Cardiac muscle cell (in vitro differentiated cells and primary cell): ENCODE measurements at places on chromosomes 13 and 19. TPM values are rescaled to one million over a fixed set of nuclear protein-coding genes. Genes with fewer than 3 reads are reported as not detected.

GRCh38 chr13:99605420-99606323, 104.4 kb downstream of the TM9SF2 start:
- peak; percentile 52 for DNase-seq

- DNase-seq: no peak
Observed at GRCh38 chr19:50341091-50341564, 12.0 kb upstream of the KCNC3 start.

- no peak for DNase-seq
Observed at GRCh38 chr19:19111967-19112580, 26.2 kb downstream of the TMEM161A start.

- DNase-seq: no peak
Observed at GRCh38 chr19:29492769-29493168, 33.0 kb upstream of the VSTM2B start.

GRCh38 chr19:1278713-1279660, 3.7 kb downstream of the FAM174C start:
- no peak for DNase-seq

GRCh38 chr13:76878043-76878442, 8.2 kb downstream of the KCTD12 start:
- DNase-seq: no peak

DNA sequence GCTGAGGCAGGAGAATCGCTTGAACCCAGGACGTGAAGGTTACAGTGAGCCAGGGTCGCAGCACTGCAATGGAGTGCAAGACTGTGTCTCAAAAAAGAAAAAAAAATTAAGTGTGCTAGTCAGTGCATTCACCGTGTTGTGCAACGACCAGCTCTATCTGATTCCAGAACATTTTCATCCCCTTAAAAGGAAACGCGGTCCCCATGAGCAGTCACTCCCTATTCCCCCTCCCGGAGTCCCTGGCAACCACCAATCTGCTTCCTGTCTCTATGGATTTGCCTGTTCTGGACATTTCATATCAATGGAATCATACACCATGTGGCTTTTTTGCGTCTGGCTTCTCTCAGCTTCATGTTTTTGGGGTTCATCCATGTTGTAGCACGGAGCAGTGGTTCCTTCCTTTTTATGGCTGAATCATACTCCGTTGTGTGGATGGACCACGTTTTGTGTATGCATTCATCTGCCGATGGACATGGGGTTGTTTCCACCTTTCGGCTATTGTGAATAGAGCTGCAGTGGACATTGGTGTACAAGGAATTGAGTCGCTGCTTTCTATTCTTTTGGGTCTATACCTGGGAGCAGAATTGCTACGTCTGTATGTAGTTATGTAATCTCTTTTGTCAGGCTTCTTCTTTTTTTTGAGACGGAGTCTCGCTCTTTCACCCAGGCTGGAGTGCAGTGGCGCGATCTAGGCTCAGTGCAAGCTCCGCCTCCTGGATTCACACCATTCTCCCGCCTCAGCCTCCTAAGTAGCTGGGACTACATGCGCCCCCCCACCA, 19.8 kb downstream of the MYO9B start:
- peak; percentile 98 for DNase-seq

GRCh38 chr19:41701401-41702075, 6.9 kb upstream of the CEACAM5 start:
- no peak for DNase-seq

DNA sequence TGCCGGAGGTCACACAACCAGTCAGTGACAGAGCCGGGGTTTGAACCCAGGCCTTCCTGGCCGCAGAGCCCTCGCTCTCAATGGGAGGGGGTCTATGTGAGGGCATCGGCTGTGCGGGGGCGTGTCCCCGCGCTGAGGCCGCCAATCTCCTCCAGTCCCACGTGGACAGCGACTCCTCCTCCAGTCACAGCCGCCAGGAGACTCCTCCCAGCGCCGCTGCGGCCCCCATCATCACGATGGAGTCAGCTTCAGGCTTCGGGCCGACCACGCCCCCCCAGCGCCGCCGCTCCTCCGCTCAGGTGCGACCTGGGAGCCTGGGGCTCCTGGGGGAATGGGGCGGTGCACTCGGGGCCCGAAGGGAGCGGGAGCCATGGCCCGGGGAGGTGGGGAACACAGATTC, 6.0 kb downstream of the SPRED3 start:
- peak; percentile 27 for DNase-seq

- no peak for DNase-seq
Observed at GRCh38 chr19:39074942-39075341, 9.2 kb upstream of the ACP7 start.

DNA sequence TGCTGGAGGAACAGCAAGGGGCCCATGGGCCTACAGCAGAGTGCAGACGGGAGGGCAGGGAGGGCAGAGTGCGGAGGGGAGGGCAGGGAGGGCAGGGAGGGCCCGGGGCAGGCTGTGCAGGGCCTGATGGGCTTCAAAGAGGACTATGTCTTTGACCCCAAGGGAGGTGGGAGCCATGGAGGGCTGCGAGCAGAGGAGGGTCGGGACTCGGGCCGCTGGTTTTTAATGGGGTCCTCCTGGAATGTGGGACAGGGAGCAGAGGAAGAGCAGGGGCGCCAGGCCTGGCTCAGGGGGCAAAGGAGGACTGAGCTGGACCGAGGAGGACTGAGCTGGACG, 3.6 kb downstream of the PIP5K1C start:
- no peak for DNase-seq

DNA sequence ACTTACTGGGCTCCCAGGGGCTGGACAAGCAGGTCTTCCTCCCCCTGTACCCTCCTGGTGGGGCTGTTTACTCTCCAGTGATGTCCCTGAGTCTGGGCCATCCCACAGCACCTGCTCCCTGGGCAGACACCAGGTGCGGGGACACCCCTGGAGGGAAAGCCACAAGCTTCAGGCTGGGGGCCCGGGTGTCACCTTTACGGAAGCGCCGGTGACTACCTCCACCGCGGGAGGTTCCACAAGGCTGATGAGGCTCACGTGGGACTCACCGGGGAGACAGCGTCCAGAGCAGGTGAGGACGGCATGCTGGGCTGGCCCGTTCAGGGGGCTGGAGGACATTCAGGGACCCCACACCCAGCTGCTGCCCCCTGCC, 24.9 kb downstream of the NFILZ start:
- DNase-seq: no peak

DNA sequence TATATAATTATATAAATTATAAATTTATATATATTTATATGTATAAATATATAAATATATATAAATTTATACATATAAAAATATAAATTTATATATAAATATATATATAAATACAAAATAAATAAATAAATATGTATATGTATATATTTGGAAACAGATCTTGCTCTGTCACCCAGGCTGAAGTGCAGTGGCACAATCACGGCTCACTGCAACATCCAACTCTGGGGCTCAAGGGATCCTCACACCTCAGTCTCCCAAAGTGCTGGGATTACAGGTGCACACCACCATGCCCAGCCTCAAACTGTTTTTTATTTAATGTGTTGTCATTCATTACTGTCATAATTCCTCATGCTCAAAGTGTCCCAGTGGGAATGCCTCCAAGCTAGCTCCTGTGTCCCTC, 25.2 kb upstream of the PDCD5 start:
- no peak for DNase-seq

- DNase-seq: no peak
Observed at GRCh38 chr19:16670291-16670690, 9.4 kb downstream of the TMEM38A start.

GRCh38 chr13:68170961-68171360, 940.8 kb upstream of the PCDH9 start:
- no peak for DNase-seq

GRCh38 chr13:86438034-86438433, 638.8 kb upstream of the SLITRK6 start:
- DNase-seq: no peak

DNA sequence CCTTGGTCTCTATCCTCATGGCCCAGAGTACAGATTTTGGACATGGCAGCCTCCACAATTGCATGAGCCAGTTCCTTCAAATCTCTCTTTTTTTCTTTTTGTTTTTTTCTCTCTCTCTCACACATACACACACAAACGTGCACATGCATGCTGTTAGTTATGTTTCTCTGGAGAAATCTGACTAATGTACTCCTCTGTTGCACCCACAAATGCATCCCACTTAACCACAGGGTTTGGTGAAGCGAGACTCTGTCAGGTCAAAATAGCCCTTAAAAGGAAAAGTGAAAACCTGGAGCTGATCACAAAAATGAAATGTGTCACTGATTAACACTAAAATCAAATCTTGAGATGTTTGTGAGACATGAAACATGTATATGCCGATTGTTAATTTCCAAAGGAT, 374.6 kb upstream of the ARGLU1 start:
- DNase-seq: no peak

DNA sequence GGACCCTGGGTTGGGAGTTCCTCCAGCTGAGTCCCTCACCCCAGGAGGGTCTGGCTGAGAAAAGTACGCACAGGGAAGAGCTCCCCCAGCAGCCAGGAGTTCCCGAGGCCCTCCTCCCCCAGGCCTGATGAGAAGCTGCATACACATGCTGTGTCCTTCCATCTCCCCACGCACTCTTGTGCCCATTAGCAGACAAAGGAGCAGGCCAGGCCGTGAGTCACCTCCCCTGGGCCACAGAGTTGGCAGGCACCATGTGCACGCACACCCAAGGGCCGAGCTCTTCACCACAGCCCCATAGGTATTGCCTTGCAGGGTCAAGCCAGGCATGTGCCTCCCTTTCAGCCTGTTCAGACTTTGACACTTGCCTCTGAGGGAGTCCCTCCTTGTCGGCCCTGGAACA, 17.5 kb downstream of the MAU2 start:
- DNase-seq: no peak

Gene SIGLEC14
- total RNA-seq: not detected in 2 replicates

Gene DAND5
- 0.67 TPM in 1 of 2 replicates, not detected in the other for total RNA-seq

Gene DCLK1
- total RNA-seq: 0.04 and 0.09 TPM in 2 replicates

Gene CASP14
- not detected in 2 replicates for total RNA-seq

Gene SERPINE3
- total RNA-seq: 0.74 TPM in 1 of 2 replicates, not detected in the other

Gene CAPN12
- total RNA-seq: 1.6 and 10.9 TPM in 2 replicates

Gene PTGIR
- total RNA-seq: 0.12 and 0.35 TPM in 2 replicates

Gene LGALS14
- total RNA-seq: not detected in 2 replicates
